ENCODE measurements at places on chromosomes 2 and 18. TPM values are rescaled to one million over a fixed set of nuclear protein-coding genes. Genes with fewer than 3 reads are reported as not detected.

GRCh38 chr18:11672198-11672597, 16.9 kb upstream of the GNAL start:
- no peak for DNase-seq

Gene TM4SF20
- total RNA-seq = not detected

- no peak for DNase-seq
Measured at GRCh38 chr2:218744615-218745014, 34.0 kb downstream of the TTLL4 start.

DNA sequence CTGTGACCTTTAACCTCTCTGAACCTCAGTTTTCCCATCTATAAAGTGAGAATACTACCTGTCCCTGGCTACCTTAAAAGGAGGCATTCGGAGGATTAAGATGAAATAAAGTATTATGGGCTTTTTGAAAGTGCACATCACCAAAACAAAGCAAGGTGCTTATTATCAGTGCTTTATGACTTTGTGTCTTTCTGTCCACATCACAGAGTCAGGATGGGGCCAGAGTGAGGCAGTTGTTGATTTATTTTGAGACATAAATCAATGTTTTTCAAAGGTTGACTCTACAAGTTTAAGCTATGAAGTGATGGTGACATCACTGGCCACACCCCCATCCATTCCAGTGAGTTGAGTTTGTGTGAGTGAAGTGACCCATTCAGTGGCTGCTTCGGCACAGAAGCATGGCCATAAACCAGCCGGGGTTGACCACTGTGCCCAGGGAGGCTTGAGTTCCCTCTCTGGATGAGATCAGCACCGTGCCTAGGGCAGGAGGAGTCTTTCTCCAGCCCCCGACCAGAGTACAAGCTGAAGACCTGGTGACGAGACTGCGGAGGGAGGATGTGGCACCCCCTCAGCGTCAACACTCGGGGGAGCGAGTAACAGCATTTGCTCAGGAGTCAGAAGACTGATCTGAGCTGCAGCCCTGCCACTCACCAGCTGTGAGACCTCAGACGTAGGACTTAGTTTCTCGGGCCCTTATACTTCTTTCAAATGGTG, 89.0 kb upstream of the PPP1CB start:
- DNase-seq = no peak

- no peak for DNase-seq
Measured at GRCh38 chr2:48483506-48483905, 46.4 kb upstream of the STON1 start.

- DNase-seq = peak; percentile 15
Measured at GRCh38 chr2:178523596-178524134, 43.4 kb downstream of the PLEKHA3 start.

DNA sequence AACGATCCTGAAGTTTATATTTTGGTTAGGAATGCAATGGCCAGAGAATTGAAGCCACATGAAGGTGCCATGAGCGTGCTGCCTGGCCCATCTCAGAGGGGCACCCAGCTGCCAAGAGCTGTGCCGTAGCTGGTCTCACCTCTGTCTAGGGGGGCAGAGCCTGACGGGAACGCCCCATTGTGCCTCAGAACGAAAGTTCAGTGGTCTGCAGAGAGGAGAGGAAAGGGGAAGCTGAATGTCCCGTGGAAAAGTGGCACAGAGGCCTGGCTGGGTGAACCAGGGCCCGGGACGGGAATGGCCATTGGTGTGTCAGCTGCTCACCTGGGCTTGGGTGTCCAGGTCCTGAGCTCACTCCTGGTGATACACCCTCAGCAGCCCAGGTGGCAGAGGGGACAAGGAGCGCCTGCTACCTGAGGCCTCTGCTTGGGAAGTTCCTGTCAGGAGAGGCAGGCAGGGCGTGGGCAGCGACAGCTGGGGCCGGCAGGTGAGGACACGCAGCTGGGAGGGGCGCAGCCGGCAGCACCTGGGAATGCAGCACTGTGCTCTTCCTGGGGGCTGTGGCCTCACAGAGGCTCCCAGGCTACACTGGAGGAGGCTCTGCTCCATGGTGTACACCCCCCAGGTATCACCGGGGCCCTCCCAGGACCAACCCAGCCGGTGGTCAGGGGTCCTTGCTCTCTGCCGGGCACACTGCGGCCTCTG, 67.3 kb downstream of the PARD6G start:
- DNase-seq = no peak

- peak; percentile 3 for DNase-seq
Measured at GRCh38 chr18:22847392-22847791, 85.7 kb upstream of the RBBP8 start.

Gene ACP1
- total RNA-seq = 189 TPM

GRCh38 chr2:239540174-239540573, 139.4 kb upstream of the HDAC4 start:
- DNase-seq = no peak

- no peak for DNase-seq
Measured at GRCh38 chr2:134823832-134824231, 14.6 kb upstream of the ACMSD start.

DNA sequence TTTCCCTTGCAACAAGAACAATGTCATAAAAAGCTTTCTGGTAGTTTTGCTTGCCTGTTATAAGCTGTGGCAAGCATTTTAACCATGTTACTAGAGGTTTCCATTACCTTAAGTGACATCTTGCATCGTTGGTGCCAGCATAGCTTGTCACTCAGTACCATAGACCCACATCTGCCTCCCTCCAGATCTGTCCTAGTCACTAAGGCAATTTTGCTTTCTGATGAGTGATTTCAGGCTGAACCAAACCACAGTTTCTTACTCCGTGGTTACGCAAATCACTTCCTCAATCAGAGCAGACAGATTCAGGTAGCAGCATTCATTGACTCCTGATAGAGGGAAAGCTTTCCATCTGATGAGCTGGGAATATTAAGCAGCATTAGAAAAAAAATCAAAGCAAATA, 1057.5 kb upstream of the FAM98A start:
- DNase-seq = no peak

- no peak for DNase-seq
Measured at GRCh38 chr2:40606862-40607261, 155.0 kb upstream of the SLC8A1 start.

- DNase-seq = no peak
Measured at GRCh38 chr2:105714141-105714540, 30.6 kb upstream of the NCK2 start.

Gene RNF125
- total RNA-seq = 29.2 TPM

GRCh38 chr2:105708697-105709096, 36.0 kb upstream of the NCK2 start:
- no peak for DNase-seq

DNA sequence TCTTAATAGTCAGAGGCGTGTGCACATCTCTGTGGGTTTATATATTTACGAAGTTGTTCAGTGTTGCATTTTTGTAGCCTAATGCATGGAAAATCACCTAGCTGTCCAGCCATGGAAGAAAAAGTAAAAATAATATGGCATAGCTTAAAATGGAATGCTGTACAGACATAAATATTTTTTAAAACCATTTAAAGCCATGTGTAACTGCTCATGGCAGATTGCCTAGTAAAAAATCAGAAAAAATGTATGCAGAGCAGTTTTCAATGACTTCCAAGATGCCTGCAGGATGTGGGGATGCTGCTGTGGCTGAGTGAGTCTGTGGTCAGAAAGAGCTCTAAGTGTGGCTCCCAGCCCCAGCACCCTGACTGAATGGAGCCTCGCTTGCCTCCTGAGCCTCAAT, 64.8 kb upstream of the ALKAL2 start:
- DNase-seq = no peak

DNA sequence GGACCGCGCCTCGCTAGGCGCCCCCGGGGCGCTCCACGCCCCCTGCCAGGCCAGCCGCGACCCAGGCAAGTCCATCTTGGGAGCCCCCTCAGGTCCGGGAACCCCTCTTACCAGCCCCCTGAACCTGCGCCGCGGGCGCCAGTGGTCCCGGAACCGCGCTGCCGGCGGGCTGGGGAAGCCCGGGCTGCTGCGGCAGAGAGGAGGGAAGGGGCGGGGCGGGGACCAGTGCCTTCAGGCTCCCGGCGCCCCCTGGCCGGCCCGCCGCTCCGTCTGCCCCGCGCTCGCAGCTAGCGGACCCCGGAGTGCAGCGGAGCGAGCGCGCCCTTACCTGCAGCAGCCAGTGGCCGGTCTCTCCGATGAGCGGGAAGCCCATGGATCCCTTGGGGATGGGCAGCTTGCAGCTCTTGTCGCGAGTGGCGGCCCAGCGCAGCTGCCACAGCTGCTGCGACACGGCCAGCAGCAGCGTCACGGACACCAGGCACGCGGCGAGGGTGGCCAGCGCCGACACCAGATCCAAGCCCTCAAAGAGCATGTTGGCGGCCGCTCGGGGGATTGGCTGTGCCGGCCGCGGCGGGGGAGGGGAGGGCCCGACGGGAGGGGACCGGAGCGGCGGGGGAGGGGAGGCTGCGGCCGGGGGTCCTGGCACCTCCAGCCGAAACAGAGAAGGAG, at the start of gene CYP26B1:
Gene CYP26B1 (minus strand): TSS at position 560 of the 669 bp plus-strand sequence. CDS start 28 bp downstream, at position 532.
- peak; percentile 65 for DNase-seq

- DNase-seq = no peak
Measured at GRCh38 chr2:124559236-124559635, 534.1 kb downstream of the CNTNAP5 start.

DNA sequence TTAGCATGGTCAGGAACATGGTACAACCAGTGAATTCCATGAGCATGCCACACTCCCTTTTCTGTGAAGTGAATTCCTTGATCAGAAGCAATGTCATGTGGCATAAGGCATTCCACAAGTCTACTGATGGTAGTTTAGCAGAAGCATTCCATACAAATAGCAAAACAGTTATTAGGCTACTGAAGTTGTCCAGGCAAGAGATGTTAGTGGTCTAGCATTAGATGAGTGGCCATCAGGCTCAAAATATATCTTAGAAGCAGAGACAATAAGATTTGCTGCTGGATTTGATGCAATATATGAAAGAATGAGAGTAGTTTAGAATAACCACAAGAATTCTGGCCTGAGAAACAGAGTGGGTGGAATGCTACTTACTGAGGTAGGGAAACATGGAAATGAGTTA, 355.3 kb upstream of the NRXN1 start:
- no peak for DNase-seq

Gene HDHD2
- total RNA-seq = 26.8 TPM

DNA sequence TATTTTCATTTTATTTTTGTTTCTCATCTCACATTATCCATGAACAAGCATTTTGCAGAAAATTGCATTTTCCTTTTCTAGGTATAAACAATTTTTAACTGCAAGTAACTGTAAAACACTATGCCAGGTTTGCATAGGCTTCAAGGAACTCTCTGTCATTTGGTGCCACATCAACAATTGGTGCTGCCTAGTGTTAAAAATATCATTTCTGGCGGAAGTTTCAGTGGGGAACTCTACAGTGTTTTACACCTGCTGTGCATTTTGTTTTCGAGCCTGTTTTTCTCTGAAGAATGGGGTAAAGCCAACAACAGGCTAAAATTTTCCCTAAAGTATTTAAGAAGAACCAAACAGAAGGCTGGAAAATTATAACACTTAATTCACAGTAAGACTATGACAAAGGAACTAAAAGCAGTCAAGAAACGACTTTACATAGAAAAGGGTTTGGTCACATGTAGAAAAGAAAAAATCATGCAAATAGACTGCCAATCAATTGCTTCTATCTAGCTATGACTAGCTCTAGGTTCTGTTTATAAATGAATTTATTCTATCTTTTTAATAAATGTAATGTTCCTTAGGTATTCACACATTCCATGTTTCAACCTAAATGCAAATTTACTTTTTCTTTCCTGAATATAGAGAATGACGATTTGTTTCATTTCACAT, 21.4 kb upstream of the FRZB start:
- DNase-seq = no peak

DNA sequence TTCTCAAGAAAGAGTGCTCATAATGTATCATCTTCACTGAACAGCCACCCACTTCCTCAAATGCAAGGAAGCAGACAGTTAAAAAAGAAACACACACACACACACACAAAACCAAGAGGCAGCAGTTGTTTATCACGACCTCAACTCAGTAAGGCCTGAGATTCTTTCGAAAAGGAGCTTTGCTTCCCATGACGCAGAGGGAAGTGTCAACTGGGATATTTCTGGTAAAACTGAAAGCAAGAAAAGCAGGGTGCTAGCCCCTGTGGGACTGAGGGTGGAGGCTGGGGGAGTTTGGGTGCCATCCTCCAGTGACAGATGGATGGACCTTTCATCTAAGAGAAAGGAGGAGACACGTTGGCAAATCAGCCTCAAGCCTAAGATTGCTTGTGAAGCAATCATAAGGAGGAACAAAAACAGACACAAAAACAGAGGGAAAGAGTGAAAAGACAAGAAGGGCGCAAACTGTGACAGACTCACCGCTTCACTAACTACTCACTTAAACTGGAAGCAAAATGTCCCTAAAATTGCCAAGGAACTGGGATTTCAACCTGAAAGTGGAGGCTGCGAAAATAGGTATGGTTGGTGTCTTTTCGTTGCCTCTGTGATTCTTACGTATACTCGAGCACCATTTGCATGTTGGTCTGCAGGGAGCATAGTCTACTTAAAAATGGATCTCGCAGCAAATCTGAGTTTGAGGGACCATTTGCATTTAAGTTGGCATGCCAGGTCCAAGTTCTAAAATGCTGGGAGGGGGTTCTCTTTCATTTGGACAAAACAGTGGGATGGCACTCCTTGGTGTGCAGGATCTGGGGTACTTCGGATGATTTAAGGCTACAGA, at the start of gene ARHGAP25:
Gene ARHGAP25 (plus strand): TSS at position 124 of the 838 bp plus-strand sequence. CDS start 389 bp downstream, at position 513.
- no peak for DNase-seq

DNA sequence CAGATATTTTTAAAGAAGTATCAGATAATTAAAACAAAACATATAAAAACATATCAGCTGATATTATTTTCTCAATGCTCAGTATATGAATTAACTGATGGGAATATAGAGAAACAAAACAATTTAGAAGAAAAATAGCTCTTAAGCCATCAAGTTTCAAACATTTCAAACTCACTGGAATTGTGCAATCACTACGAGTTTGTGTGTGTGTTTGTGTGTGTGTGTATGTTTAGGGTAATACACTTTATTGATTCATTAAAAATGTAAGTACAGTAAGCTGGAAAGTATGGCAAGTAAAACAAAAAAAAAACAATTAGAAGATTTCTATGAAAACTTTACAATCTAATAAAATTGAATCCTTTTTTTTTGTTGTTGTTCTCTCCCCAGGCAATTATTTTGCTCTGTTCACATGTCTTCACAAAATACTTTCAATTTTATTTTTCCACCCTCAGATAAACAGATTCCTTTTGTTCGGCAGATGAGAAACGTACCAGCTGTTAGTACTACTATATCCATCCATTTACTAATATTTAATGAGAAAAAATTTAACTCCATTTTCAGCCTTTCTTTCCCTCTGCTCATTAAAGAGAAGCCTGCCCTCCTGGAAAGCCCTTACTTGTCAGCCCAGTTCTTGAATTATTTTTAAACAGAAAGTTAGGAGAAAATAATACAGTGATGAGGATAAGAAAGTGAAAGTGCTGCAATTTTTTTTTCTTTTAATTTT, 87.6 kb downstream of the SLC8A1 start:
- DNase-seq = no peak

- no peak for DNase-seq
Measured at GRCh38 chr2:65294701-65295100, 67.1 kb downstream of the ACTR2 start.

DNA sequence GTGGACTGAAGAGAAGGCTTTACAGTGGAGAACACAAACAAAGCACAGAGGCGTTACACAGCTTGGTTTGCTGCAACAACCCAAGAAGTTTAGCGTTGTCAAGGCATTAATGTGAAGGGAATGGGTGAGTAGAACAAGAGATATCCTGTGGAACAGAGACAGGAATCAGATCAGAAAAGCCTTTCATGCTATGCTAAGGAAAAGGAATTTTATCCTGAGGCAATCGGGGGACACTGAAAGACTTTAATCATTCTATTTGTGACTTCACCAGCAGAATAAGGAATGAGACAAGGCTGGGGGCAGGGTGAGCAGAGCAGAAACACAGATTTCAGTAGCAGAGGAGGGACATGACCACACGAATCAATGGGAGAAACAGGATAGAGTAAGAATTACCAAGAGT, 600.7 kb downstream of the IRS1 start:
- DNase-seq = no peak
